ENCODE measurements at places on chromosomes 1 and 21.

DNA sequence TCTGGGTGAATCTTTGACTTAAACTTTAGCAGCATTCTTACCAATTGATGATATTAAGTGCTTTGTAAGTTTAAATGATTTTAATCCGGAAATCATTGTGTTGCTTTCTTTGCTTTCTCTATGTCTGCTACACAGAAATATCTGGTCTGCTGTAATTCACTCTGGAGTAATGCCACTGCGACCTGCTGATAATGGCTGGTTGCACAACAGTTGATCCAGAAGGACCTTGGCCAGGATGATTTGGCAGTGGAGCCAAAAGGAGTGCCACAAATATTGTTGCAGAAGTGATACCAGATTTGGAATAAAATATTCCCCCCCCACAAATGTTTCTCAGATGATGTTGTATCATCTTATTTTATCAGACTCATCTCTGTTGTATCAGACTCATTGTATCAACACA lies 2063.9 kb downstream of the MRPL39 start:
- DNase-seq: no peak

DNA sequence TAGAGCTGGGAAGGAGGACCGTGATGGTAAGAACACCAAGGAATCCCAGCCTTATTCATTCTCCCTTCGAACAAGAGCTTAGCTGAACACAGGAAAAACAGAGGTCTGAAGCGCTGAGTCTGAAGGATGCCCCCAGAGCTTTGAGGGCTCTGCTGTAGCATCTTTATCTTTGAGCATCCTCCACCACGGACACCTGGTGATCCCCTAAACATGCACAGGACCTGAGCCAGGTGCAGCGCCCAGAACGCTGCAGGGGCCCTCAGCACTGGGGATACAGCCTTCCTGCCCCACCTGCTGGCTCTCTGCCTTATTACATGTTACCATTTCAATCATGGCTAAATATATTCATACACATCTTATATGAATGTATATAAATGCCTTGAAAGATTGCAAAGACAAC lies 7.7 kb upstream of the GPATCH4 start:
- DNase-seq: peak; percentile 62

DNA sequence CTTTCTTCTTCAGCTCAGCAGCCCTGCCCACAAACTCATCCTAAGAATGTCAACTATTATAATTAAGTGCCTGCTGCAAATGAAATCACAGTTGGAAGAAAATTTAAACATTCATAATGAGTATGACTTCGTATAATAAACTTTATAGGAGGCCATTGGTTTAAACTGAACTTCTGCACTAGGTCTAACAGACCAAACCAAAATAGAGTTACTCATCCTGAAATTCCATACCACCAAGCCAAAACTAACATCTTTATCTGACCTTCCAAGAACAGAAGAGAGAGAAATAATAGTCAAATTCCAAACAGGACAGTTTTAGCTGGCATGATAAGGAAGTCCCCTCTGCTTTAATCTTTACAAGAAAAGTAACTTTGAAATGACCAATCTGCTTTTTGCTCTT lies 472.4 kb upstream of the PRMT6 start:
- no peak for DNase-seq

- no peak for DNase-seq
These were observed 20.9 kb downstream of the SLAMF1 start for GRCh38 chr1:160625725-160626498.

- DNase-seq: no peak
These were observed 2.9 kb downstream of the JAK1 start for GRCh38 chr1:64963466-64963865.

GRCh38 chr1:172270605-172271004 lies 149.9 kb upstream of the C1orf105 start:
- DNase-seq: no peak

DNA sequence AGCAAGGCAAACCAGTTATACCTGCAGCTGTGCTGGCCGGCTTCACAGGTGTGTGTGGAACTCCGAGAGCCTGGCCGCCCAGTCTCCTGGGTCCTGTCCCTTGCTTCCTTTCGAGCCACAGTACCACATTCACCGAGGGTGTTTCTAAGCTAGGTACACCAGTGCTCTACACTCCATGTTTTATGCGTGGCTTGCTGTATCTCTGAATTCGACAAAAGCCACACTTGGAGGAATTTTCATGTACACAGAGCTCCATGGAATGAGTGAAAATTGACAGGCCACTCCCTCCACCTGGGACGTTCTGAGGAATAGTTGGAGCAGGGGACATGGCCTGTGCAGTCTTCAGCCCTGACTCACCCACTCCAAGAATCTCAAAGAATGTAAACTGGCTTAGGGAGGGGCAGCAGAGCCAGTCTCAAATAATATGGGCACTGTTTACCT lies 14.0 kb downstream of the ETS2 start:
- DNase-seq: peak; percentile 28

DNA sequence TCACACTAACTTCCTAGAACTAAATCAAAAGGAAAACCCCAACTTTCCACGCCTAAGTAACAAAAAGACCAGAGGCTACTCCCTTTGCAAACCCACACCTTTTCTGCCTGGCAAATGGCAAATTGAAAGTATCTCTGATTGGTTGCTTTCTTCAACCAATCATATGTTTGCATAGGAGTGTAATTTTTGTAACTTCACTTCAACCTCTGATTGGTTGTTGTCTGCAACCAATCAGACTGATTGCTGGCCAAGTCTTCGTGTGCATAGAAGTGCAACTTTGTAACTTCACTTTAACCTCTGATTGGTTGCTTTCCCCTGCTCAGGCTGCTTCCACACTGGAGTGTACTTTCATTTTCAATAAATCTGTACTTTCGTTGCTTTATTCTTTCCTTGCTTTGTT lies 36.9 kb upstream of the PADI2 start:
- peak; percentile 13 for DNase-seq

GRCh38 chr1:226643177-226643576 lies 94.6 kb downstream of the STUM start:
- no peak for DNase-seq

- DNase-seq: peak; percentile 44
These were observed 2.2 kb downstream of the IKBKE start for GRCh38 chr1:206472454-206472853.

GRCh38 chr1:247112479-247112781 lies 8.3 kb upstream of the ZNF669 start:
- no peak for DNase-seq

- DNase-seq: no peak
These were observed 169.7 kb downstream of the TOMM20 start for GRCh38 chr1:234958706-234959657.

GRCh38 chr1:21840981-21841380 lies 28.9 kb downstream of the LDLRAD2 start:
- no peak for DNase-seq

- no peak for DNase-seq
These were observed 76.5 kb upstream of the CTTNBP2NL start for GRCh38 chr1:112319371-112320040.

DNA sequence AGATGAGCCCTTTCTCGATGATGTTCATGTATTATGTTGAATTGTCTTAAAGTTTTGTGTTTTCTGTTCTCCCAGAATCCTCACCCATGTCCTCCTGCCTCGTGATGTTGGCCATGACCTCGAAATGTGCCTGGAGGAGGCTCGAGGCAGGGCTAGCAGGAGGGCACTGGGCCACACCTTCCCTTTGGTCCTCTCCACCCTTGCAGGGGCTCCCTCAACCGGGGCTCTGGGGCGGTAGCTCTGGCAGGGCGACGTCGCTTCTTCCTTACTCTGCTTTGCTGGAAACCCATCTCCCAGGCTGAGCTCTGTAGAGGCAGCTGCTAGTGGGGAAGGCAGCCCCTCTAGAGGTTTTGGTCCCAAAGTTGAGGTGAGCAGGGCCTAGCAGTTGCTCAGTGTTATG lies 14.3 kb downstream of the TFF3 start:
- no peak for DNase-seq

DNA sequence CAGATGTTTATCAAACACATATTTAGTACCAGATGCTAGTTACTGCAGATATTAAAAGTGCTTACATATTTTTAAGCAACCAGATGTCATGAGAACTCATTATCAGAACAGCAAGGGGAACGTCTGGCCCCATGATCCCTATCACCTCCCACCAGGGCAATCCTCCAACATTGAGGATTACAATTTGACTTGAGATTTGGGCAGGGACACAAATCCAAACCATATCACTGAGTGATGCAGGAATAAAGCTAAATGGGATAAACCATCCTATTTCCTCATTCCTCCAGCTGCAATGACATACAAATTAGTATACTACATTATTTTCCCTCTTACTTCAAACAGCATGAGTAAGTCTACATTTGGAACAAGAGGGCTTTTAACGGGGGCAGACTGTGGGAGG lies 3.1 kb upstream of the KCNK2 start:
- DNase-seq: no peak

DNA sequence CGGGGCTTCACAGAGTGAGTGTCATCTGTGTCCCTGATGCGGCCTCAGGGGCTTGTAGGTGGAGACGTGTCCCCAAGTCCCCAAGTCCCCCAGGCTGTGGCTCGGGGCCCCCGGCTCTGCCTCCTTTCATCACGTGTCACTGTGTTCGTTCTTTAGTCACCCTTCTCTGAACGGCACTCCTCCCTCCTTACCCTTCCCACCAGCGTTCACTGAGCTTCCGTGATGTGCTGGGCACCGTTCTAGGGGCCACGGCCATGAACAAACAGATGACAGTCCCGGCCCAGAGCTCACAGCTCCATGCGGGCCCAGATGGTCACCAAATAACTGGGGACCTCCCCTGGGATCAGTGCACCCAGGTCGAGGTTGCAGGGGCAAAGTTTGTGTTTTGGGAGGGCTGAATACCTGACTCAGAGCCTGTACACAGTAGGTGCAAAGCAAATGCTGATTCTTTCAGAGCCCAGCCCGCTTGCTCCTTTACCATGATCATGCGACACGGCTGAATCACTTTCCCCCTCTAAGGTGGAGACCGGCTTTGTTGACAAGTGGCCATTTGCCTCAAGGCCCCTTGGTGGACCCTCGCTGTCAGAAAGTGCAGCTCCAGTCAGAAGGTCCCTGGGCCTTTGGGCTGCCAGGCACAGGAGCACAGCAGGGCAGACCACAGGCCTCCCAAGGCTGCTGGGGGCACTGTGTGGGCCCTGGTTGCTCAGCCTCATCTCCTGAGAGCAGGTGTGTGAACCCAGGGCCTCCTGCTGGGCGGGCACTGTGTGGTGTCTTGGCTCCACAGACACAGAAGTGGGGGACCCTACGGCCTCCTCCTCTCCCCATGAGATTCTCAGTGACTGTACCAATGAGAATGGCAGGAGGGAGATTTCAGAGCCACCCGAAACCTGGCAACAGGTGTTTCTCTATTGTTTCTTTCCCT lies 592.5 kb downstream of the PTPRU start:
- no peak for DNase-seq

GRCh38 chr1:246416261-246416660 lies 90.8 kb downstream of the SMYD3 start:
- DNase-seq: no peak

- no peak for DNase-seq
These were observed 1.9 kb upstream of the COL6A2 start for GRCh38 chr21:46095814-46096595.

DNA sequence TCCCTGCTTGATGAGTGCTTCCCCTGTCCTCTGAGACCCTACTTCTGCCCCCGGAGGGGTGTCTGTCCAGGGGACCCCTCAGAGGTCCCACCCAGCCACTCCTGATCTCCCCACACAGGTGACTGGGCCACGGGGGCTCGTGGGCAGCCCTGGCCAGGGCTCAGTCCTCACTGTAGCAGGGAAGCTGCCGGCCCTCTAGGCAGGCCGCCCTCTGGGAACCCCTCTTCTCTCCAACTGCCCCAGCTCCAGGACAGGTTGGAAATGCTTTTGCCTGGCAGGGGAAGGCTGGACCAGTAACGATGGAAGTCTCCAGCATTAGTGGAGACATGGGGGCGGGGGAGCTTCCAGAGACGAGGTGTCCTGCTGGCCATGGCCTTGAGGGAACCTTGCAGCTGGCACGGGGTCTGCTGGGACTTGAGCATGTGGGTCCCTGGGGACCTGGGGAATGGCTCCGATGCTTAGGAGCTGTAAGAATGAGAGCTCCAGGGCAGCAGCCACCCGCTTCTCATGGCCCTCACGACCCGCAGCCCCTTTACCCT lies 3.1 kb upstream of the FNDC10 start:
- DNase-seq: no peak

DNA sequence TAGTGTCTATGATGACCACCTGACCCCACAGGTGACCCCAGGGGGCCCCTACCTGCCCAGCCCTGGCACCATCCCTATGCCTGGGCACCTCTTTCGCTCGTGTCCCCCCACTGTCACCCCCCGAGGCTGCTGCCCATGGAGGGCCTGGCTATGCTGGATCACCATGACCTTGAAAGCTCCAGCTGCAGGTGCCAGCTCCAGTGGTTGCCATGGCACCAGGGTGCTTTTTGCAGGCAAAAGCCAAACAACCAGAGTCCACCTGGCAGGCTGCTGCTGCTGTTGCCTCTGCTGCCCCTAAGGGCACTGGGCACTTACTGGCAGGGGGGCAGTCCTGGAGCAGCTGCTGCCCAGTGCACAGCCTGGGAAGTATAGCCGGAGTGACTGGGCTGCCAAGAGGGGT lies 21.7 kb downstream of the ETNK2 start:
- DNase-seq: peak; percentile 48

GRCh38 chr1:56399795-56400194 lies 179.6 kb downstream of the PLPP3 start:
- peak; percentile 45 for DNase-seq

DNA sequence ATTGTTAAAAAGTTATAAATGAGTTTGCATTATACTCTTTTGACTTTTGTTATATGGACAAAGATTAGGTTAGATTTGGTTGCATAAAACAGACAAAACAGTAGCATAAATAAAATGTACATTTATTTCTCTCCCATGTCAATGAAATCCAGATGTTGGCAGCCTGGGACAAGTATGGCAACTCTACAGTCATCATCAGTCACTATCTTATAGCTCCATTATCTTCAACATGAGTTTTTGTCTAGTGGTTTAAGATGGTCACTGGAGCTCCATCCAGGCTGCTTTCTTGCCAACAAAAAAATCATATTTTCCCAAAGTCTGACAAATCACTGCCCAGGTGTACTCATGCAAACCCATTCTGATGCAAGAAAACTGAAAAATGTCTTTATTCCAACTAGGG lies 83.8 kb downstream of the CD58 start:
- no peak for DNase-seq

DNA sequence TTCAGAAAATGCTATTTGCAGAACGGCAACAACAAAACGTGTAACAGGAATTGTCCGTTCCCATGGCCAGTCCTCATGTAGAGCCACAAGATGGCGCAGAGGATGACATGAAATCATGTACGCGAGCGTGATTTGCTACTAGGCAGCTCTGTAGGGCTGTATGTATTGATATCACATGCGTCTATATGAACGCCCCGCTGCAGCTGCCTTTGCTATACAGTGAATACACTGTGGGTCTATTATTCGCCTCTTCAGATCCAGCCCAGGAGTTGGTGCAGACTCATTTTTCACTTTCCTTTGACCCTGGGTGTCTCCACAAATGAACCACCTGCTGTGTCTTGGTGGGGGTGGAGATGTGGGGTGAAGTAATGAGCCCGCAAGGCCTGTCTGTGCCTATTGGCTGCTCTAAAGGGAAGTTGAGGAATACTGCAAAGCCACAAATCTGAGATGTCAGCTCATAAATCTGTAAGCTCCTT lies 361.5 kb downstream of the KIF26B start:
- peak; percentile 2 for DNase-seq
